ENCODE measurements at places on chromosomes 2 and 18. TPM values are rescaled to one million over a fixed set of nuclear protein-coding genes. Genes with fewer than 3 reads are reported as not detected.

- no peaks in the 10 kb centered on the region for H3K36me3 ChIP-seq
- H3K27me3 ChIP-seq, result no peaks in the 10 kb centered on the region
- no peaks in the 10 kb centered on the region for H3K4me1 ChIP-seq
- no peak overlapping the region for H3K27ac ChIP-seq
Observed at GRCh38 chr2:162458240-162458639, 114.3 kb downstream of the GCA start.

- H3K27ac ChIP-seq, result no peak overlapping the region
- no peak for DNase-seq
- H3K36me3 ChIP-seq, result no peaks in the 10 kb centered on the region
- no peak overlapping the region for H3K4me3 ChIP-seq
- H3K4me1 ChIP-seq, result no peaks in the 10 kb centered on the region
- H3K27me3 ChIP-seq, result no peaks in the 10 kb centered on the region
Observed at GRCh38 chr2:95275601-95276243, 1.5 kb downstream of the PROM2 start.

GRCh38 chr2:54062401-54062800 lies 53.0 kb upstream of the ACYP2 start:
- no peak overlapping the region for H3K27ac ChIP-seq
- no peak overlapping the region for H3K4me3 ChIP-seq
- H3K27me3 ChIP-seq, result no peaks in the 10 kb centered on the region
- H3K36me3 ChIP-seq, result no peaks in the 10 kb centered on the region
- no peaks in the 10 kb centered on the region for H3K4me1 ChIP-seq
- DNase-seq, result no peak

DNA sequence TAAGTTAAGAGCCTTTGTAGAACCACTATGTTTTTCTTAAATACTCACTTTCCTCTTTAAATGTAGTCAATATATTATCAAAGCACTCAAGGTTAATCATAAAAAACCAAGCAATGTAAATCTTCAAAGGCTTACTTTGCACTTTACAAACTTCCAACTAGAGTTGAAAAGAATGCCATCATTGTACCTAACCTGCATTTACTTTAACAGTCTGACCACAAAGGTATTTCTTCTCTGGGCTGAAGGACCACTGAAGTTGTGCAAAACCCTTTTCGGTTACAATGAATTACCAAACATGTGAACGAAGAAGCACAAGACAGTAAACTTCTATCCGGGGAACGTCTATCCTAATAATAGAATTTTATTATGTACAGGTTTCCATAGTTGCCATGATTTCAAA lies 3.0 kb downstream of the HNRNPLL start:
- H3K27ac ChIP-seq, result peak overlapping the region; percentile 82
- peaks cover 27% of the 10 kb centered on the region for H3K4me1 ChIP-seq
- no peaks in the 10 kb centered on the region for H3K27me3 ChIP-seq
- no peaks in the 10 kb centered on the region for H3K36me3 ChIP-seq
- peak overlapping the region; percentile 93 for H3K4me3 ChIP-seq
- DNase-seq, result no peak

DNA sequence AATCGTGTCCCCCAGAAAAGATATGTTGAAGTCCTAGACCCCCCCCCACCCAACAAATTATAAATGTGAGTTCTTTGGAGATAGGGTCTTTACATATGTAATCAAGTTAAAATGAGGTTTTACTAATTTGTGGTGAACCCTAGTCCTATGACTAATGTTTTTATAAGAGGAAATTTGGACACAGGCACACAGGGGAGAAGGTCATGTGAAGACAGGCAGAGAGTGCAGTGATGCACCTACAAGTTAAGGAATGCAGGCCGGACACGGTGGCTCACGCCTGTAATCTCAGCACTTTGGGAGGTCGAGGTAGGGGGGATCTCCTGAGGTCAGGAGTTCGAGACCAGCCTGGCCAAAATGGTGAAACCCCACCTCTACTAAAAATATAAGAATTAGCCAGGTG lies 5.8 kb upstream of the PMAIP1 start:
- no peaks in the 10 kb centered on the region for H3K36me3 ChIP-seq
- no peaks in the 10 kb centered on the region for H3K27me3 ChIP-seq
- H3K27ac ChIP-seq, result no peak overlapping the region
- peaks cover 2% of the 10 kb centered on the region for H3K4me1 ChIP-seq

- no peaks in the 10 kb centered on the region for H3K4me1 ChIP-seq
- no peak overlapping the region for H3K4me3 ChIP-seq
- H3K36me3 ChIP-seq, result no peaks in the 10 kb centered on the region
- H3K27ac ChIP-seq, result no peak overlapping the region
Observed at GRCh38 chr2:173656086-173656485, 301.4 kb downstream of the CDCA7 start.

- DNase-seq, result no peak
- H3K4me1 ChIP-seq, result peaks cover 25% of the 10 kb centered on the region
- no peaks in the 10 kb centered on the region for H3K27me3 ChIP-seq
- no peak overlapping the region for H3K27ac ChIP-seq
- H3K36me3 ChIP-seq, result no peaks in the 10 kb centered on the region
Observed at GRCh38 chr2:64817453-64817852, 163.7 kb upstream of the SERTAD2 start.

DNA sequence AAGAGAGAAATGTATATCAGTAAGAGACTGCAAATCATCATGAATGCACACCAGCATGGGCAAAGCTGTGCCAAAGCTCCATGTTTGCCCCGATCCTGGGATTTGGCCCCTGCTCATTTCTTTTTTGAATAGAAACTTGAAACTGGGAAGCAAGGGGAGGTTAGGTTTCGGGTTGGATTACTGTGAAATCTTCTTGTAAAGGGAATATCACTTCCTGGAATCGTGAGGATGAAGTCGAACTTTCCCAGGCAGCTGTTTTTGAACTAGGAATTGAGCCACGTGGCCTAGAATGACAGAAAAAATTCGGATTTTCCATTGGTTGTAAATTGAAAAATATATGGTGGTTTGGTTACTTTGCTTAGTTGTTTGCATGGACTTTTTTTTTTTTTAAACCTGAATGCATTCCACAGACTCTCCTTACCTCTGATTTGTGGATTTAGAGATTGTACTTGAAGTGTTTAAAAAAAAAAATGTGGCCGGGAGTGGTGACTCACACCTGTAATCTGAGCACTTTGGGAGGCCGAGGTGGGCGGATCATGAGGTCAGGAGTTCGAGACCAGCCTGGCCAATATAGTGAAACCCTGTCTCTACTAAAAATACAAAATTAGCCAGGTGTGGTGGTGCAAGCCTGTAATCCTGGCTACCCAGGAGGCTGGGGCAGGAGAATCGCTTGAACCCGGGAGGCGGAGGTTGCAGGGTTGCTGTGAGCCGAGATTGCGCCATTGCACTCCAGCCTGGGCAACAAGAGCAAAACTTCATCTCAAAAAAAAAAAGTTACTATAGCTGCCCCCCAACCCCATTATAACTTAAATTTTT lies 32.1 kb downstream of the GRHL1 start:
- no peak for DNase-seq
- no peak overlapping the region for H3K4me3 ChIP-seq
- peaks cover 7% of the 10 kb centered on the region for H3K4me1 ChIP-seq
- H3K27me3 ChIP-seq, result no peaks in the 10 kb centered on the region

DNA sequence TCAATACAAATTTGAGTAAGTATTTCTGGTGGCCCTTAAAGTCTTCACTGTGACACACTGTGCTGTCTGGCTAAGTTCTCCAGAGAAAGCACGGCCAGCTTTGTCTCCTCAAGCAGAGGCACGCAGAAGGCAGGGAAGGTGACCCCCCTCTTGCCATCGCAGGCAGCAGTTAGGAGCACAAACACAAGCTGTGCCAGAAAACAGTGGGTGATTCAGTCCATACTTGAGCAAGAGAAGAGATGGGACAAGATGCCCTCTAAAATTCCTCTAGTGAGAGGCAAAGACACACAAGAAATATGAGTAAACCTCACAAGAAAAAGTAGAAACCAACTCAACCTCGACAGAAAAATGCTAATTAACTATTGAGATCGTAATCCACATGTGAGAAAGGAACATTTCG lies 9.8 kb downstream of the MCEE start:
- H3K4me1 ChIP-seq, result no peaks in the 10 kb centered on the region
- no peak overlapping the region for H3K27ac ChIP-seq
- no peak overlapping the region for H3K4me3 ChIP-seq
- DNase-seq, result no peak
- no peaks in the 10 kb centered on the region for H3K27me3 ChIP-seq

DNA sequence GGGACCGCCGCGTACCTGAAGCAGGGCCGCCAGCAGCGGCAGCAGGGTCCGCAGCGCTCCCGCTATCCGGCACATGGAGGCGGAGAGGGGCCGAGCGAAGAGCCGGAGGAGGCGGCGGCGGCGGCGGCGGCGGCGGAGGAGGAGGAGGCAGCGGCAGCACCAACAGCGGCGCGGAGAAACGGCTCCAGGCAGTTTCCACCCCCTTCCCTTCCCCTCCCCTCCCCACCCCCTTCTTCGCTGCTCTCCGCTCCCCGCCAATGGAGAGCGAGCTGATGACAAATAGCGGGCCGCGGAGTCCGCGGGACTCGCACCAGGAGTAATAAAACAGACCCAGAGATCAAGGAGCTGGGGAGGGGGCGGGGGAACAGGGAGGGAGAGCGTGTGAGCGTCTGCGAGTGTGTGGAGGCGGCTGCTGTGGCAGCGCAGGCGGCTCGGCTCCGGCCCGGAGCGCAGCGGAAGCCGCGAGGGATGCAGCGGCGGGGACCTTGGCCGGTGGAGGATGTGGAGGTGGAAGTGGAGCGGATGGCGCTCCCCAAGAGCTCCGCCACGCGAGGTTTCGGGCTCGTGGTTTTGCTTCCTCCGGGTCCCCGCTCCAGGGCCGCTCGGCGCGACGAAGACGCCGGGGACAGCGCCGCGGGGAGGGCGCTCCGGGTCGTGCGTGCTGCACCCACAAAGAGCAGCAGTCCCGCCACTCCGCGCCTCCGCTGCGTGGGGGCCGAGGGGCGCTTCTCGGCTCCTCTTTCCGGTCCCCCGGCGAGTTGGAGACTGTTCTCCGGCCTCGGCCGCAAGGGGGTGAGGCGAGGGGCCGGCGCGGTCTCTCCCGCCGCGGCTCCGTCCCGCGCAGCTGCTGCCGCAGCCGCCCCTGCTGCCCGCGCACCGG lies at the start of gene CDH2:
TSS of gene CDH2 (minus strand) at position 183 of the 880 bp plus-strand sequence. CDS start at position 75, 108 bp downstream.
- peaks cover 3% of the 10 kb centered on the region for H3K27me3 ChIP-seq
- DNase-seq, result no peak
- H3K4me1 ChIP-seq, result no peaks in the 10 kb centered on the region
- no peak within 1 kb of the TSS for H3K27ac ChIP-seq
- H3K4me3 ChIP-seq, result no peak within 1 kb of the TSS

FSHR gene
- not detected for total RNA-seq

REG3A gene
- not detected for total RNA-seq

ZNF521 gene
- not detected for total RNA-seq

LRATD1 gene
- not detected for total RNA-seq

MYO1B gene
- 4.6 TPM for total RNA-seq

CDH20 gene
- total RNA-seq, result 0.11 TPM

KRTCAP3 gene
- total RNA-seq, result 5.4 TPM
